ENCODE measurements at places on chromosomes 6 and 20. TPM values are rescaled to one million over a fixed set of nuclear protein-coding genes. Genes with fewer than 3 reads are reported as not detected.

Gene CDSN
- not detected for total RNA-seq

Gene KHDC1
- total RNA-seq: 2.2 TPM

Gene CNBD2
- 3.6 TPM for total RNA-seq

Gene COL9A3
- not detected for total RNA-seq

Gene JPH2
- total RNA-seq: 19.1 TPM
